ENCODE measurements at places on chromosomes 7 and 10.

DNA sequence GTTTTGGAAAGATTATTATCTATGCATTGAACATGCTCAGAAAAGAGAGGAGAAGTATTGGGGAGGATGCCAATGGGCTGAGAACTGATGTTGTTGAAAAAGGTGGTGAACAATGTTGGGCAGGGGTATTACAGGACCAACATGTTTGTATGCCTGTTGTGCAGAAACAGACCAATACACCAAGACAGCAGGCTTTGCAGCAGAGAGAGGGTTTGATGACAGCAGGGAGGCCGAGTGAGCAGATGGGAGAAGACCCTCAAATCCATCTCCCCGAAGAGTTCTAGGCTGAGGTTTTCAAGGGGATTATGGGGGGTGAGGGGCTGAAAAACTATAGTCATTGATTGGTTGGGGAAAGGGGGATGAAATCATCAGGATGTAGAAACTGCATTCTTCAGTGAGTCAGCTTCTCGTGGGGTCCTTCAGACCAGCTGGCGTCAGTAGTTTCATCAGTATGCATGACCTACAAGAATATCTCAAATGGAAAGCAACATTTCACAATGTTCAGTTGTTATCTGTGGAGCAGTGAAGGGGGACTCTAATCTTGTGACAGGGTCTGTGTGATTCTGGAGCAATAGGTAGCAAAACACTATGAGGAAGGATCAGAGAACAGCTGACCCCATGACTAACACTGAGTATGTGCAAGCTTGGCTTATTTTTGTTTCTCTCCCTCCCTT lies 167.8 kb downstream of the BAMBI start:
- DNase-seq: no peak

DNA sequence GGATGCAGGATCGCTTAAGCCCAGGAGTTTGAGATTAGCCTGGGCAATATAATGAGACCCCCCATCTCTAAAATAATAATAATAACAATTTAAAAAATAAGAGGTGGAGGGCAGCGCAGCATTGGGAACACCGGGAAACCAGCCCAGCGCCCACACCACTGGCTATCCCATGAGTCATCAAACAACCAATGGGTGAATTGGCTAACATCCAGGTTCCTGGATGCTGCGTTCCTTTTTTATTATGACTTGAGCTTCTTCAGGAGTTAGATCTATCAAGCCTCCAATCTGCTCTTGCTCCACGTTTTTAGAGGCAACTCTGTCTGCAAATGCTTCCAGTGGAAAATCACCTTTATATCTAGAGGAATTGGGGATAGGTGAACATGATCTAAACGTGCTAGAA lies 10.0 kb upstream of the LRRC4 start:
- no peak for DNase-seq

DNA sequence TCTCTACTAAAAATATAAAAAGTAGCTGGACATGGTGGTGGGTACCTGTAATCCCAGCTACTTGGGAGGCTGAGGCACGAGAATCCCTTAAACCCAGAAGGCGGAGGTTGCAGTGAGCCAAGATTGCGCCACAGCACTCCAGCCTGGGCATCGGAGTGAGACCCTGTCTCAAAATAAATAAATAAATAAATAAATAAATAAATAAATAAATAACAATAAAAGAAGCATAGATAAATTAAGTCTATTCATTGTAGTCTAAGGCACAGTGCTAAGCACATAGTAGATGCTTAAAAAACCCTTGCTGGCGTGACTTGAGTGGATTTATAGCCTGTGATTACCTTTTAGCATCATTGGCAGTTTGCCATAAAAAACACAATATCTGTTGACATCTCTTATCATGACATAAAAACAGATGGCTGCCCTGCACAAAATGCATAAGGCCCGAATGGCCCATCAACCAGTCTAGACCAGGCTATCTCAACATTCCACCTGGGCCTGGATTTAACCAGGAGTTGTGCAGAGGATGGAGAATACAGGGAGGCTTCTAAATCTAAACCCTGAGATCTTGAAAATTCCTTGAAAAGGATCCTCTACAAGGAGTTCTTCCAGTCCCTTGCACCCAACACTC lies 94.9 kb downstream of the PRLHR start:
- no peak for DNase-seq

DNA sequence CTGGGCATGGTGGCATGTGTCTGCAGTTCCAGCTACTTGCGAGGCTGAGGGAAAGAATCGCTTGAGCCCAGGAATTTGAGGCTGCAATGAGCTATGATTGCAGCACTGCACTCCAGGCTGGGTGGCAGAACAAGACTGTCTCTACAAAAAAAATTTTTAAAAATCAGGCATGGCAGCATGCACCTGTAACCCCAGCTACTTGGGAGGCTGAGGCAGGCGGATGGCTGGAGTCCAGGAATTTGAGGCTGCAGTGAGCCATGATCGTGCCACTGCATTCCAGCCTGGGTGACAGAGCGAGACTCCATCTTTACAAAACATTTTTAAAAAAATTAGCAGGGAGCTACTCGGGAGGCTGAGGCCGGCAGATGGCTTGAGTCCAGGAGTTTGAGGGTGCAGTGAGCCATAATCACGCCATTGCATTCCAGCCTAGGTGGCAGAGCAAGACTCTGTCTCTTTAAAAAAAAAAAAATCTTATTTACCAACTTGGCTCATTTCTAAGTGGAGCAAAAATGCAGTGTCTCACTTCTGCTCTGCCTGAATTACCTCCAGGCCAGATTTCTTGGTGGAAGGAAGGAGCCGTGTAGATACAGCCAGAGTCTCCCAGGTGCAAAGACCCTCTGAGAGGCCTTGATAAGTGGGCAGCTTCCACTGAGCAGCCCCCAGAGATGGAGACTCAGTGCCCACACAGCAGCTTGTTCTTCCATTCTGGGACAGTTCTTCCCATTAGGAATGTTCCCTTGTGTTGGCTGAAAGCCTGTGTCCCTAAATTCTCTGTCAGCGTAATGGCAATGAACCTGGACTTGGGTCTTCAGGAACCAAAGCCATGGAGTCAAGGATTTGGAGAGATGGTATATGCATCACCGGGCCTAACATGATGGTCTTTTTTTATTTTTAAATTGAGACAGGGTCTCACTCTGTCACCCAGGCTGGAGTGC lies 30.0 kb downstream of the GTF2IRD1 start:
- no peak for DNase-seq

DNA sequence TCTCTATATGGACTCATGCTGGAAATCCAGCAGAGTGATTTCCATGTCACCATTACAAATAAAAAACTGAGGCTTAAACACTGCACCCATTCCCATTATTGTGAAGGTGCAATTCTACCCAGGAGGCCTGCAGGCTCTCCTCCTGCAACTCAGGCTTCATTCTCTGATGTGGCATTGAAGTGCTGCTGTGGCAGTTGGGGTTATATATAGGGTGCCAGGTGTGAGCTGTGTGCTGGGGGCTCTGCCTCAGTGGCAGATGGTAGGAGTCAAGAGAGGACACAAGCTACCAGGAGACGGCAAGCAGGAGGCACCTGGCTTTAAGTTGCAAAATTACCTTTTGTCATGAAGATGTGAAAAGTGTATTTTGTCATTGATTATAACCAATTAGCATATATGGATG lies 21.3 kb downstream of the ZNF107 start:
- DNase-seq: no peak

GRCh38 chr10:84789026-84789425 lies 460.6 kb downstream of the CCSER2 start:
- DNase-seq: no peak

DNA sequence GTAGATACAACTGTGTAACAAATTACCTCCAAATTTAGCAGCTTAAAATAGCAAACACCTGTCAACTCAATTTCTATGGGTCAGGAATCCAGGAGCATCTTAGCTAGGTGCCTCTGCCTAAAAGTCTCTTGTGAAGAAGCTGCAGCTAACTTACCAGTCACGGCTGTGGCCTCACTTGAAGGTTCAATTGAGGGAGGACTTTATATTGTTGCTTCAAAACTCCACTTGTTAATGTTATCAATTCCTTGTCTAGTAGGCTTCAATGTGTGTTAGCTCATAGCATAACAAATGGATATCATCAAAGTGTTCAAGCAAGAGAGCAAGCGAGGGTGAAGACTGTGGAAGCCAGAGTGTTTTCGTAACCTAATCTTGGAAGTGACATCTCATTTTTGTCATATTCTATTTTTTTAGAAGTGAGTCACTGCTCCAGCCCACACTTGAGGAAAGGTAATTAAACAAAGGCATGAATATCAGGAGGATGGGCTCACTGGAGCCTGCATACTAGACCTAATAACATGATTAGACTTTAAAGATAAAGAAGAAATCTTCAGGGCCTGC lies 172.9 kb downstream of the SPAG6 start:
- DNase-seq: no peak

- no peak for DNase-seq
Measured at GRCh38 chr7:55343860-55344606, 21.1 kb upstream of the LANCL2 start.

DNA sequence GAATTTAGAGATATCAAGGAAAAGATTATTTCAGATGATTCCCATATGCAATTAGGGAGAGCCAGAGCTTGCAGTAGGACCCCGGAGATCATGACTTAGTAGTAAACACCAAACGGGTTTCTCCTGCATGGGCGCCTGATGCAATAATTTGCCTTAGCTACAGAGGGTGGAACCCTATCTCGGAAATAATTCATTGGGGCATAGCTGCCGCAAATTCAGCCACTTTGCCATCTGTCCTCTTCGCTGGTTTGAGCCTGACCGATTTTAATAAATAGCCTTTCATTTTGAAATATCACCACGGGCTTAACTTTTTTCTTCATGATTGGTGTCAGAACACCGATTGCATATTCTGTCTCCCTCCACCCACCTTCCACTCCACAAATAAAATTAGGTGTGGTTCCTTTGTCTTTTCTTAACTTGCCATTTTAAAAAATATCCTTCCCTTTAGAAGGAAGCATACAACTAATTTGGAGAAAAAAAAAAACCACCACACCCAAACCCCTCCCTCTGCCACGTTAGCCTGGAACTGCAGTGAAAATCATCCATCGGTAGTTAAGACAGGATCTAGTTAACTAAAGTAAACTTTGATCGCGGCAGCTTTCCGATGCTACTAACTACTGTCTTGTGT lies 1.4 kb downstream of the GARS1 start:
- DNase-seq: no peak

DNA sequence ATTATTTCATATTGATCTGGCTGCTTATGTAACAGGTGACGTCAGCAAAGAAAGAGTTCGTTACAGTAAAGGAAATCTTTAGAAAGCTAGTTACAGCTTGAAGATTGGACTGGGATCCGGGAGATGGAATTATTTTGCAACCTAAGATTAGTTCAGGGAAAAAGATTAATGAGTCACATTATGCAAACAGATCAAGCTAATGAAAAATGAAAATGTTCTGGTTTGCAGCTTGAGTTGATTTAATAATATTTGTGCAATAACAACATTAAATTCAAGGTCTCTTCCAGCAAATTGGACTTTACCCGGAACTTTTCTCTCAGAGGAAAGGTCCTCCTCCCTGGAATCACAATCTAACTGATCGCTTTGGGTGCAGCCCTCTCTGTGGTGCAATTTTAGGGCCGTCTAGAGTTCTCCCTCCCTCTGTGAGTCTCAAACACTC lies 119.5 kb downstream of the OTUD1 start:
- no peak for DNase-seq

DNA sequence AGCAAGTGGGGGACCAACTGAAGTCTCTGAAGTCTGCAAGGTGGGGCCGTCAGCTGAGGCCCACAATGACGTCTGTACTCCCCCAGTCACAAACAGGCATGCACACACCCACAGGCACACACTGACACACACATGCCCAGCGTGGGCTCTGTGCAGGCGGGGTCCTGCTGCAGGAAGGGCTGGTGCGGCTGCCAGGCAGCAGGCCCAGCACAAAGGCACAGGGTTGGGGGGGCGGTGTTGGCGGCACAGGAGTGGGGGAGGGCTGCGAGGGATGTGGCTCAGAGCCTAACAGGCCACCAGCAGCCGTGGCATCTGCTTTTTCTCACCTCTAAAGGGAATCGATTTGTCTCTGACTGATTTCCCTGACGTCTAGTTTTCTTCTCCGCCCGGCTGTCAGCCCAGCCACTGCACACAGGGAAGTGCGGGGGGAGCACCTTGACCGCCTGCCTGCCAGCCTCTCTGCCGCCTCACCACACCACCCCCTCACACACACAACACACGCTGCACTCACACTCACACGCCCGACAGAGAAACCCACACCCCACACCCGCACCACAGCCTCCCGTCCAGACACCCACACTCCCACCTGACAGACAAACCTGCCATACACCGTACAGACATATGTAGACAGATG lies 43.5 kb upstream of the ZMIZ1 start:
- DNase-seq: peak; percentile 7

DNA sequence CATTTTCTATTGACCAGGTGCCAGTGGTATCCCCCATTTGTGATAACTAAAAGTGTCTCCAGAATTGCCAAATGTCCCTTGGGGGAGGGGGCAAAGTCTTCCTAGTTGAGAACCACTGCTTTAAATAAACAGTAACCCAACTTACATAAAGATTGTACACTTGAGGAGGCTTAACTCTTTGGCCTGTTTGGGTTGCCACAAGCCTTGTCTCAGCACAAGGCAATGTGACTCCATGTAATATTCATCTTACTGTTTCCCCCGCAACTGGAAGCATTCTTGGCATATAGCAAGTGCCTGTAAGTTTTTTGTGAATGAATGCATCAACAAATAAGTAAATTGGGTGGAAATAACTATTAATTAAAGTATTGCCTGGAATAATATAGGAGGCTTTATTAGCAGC lies 108.3 kb downstream of the ANK3 start:
- no peak for DNase-seq

DNA sequence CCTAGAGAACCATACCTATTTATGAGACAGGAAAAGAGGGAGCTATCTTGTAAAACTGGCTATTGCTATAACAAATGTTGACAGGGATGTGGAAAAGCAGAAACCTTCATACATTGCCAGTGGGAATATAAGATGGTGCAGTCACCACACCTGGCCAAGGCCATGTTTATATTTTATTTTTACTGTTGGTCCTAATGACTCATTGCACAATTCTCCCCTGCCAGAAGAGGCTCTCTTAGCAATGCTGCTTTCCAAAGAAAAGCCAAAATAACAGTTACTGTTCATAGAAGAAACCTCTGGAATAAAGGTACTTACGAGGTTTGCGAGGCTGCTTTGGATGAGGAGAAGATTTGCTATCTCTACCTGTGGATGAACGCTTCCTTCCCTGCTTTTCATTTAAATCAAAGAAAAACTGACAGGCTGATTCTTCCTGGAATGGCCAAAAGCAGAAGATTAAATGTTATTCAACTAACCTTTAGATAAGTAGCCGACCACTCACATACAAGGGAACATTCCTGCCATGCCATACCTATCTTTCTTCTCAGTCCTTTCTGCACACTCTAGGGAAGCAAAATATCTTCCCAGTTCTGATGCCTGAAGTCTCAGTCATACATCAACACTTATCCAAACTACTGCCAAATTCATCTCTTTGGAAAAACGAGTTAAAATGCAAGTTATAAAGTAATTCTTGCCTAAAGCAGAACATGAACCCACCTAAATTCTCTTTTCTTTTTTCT lies 16.3 kb upstream of the CHUK start:
- no peak for DNase-seq

- no peak for DNase-seq
Measured at GRCh38 chr7:47471831-47472230, 110.1 kb downstream of the TNS3 start.

- no peak for DNase-seq
Measured at GRCh38 chr10:120688928-120689327, 162.2 kb upstream of the WDR11 start.
